DMS53 (cell line): ENCODE measurements at places on chromosomes 1 and 21.
A peak's percentile ranks its signal among the peaks of the same experiment; 100 is the strongest.

- DNase-seq = peak; percentile 17
Measured at GRCh38 chr1:15056515-15057285, 96.8 kb upstream of the TMEM51 start.

- DNase-seq = no peak
Measured at GRCh38 chr1:218209351-218209861, 75.7 kb upstream of the RRP15 start.

DNA sequence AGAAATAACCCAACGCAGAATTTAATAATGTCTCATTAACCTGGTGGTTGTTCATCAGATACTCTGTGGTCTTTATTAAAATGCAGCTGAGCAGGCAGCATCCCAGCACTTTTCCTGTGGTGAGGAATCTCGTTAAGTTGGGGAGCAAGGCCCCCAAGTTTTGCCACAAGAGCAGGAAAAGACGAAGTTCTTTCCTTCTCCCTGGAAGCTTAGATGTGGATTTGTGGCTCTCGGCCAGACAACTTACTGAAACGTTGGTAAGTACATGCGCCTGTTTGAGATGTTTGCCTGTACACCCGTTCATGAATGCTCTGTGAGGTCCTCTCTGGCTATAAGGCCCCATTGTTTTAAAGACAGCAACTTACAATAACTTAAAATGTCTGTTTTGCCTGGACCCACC is 34.3 kb upstream of the PDE9A start:
- DNase-seq = no peak

DNA sequence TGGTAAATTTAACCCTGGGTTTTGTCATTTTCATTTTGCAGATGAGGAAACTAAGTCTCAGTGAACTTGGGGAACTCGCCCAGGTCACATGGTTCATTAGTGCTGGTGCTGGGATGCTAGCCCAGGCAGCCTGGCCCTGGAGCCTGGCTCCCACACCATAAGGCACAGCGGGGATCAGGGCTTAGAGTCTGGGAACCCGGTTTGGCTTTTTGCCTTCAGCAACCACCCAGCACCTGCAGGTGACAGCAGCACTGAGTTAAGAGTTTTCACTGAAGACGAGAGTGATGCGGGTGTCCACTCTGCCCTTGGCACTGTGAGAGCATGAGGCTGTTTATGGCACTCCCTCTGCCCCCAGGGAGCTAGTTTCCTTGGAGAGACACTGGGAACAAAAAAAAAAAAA is 18.4 kb upstream of the CD101 start:
- no peak for DNase-seq

- no peak for DNase-seq
Measured at GRCh38 chr1:66357478-66358197, 176.3 kb upstream of the SGIP1 start.

- no peak for DNase-seq
Measured at GRCh38 chr1:41716188-41717130, 202.3 kb downstream of the HIVEP3 start.

DNA sequence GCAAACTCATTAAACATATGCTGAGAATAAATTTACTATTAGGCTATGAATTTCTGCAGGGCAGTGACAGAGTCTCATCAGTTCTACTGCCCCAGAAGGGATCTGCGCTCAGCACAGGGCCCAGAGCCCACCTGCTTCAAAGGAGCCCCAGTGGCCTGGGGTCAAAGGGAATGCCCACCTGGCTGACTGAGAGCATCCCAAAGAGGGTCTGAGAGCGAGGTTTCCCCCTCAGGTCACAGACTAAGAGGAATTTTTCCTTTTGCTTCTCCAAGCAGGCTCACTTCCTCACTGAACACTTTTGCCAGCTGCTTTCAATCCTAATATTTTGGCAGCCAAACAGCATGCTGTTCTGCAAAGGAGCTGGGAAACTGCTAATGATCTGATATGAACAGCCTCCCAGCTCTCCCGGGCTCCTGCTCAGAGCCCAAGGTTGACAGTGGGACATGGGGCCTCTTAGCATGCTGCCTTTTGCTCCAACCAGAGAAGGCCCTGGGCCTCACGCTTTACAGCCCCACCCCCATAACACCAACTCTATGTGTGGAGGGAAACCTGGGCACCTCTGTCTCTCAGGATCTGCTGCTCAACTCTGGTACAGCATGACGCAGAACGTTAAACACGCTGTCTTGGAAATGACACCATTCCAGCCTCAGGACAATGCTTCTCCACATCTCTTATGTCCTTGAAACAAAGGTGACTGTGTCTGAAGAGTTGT is 70.7 kb upstream of the SYT6 start:
- DNase-seq = no peak

DNA sequence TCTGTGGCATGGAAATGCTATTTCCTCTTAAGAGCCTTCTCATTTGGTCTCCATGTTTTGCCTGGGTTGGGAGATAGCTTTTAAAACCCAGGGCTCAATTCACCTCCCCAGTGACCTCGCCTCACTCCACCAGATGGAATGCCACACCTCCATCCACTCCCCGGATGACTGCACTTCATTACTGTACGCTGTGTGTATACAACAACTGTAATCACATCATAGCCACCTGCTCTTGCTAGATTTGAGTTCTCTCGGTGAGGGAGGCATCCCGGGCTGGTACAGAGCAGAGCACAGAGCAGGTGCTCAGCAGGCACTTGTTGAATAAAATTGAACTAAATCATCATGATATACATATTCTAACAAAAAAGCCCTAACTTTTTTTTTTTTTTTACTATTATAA is 26.0 kb downstream of the SDE2 start:
- peak; percentile 98 for DNase-seq

GRCh38 chr1:100347009-100347966 is 5.0 kb upstream of the CDC14A start:
- no peak for DNase-seq

GRCh38 chr1:53306168-53306567 is 21.7 kb downstream of the LRP8 start:
- no peak for DNase-seq

DNA sequence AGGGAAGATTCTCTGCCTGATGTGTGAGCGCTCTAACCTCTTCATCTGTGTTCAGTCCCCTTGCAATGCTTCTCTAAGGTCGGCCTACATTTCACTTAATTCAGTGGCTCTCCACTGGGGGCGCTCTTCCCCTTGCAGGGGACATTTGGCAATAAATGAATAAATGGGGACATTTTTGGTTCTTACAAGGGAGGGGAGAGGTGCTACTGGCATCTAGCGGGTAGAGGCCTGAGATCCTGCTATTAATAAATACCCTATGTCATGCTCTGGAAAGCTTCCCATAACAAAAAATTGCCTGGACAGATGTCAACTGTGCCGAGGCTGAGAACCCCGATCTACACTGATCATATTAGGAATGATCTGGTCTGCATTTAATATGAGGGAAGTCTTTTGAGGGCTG is 25.9 kb upstream of the DNAJC11 start:
- DNase-seq = peak; percentile 85

DNA sequence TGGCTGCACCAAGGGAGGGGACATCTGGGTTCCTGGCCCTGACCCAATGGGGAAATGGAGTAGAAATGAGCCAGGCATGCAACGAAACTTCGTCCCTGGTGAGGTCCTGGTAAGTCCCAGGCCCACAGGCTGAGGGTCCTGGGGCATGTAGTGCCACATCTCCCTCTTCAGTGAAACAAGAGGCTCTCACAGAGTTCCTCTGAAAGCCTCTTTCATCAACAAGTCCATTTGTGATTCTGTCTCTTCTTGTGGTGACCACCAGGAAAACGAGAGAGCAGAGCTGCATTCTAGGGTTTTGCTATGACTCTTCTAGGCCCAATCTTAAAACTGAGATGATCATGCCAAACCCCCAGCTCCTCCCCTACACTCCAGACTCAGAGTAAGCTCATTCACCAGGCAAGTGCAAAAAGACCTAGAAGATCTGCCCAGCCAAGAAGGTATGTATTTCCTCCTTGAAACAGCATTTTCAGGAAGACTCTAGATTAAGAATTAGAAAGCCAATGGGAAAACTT is 24.3 kb upstream of the RNF220 start:
- no peak for DNase-seq

DNA sequence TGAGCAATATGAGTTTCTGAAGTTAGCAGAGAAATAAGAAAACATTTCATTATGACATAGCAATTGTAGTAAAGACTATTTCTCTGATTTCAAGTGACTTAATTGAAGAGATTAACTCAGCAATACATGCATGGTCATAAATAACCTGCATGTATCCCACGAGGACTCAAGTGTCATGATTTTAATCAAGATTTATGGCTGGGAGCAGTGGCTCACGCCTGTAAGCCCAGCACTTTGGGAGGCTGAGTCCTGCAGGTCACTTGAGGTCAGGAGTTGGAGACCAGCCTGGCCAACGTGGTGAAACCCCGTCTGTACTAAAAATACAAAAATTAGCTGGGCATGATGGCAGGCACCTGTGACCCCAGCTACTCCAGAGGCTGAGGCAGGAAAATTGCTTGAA is 311.9 kb upstream of the PLD5 start:
- no peak for DNase-seq

GRCh38 chr21:42286416-42286815 is 28.8 kb downstream of the TFF3 start:
- no peak for DNase-seq

GRCh38 chr1:117011334-117011733 is 9.8 kb downstream of the CD101 start:
- DNase-seq = peak; percentile 0

DNA sequence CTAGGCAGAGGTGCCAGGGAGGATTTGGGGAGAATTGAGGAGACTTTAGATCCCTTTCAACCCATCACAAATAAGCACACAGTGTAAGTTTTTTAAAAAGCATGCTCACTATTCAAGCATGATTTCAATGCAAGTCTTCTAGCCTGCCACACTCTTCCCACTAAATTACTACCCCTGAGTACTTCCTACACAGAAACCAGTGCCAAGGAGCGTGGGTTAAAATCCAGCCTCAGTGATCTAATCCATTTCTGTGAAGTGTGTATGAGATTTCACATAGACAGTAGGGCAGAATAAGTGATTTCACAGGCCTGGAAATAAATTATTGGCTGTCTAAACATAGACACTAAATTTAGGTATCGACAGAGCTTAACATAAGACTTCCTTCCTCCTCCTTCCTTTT is 142.9 kb upstream of the ATP1B1 start:
- DNase-seq = no peak

DNA sequence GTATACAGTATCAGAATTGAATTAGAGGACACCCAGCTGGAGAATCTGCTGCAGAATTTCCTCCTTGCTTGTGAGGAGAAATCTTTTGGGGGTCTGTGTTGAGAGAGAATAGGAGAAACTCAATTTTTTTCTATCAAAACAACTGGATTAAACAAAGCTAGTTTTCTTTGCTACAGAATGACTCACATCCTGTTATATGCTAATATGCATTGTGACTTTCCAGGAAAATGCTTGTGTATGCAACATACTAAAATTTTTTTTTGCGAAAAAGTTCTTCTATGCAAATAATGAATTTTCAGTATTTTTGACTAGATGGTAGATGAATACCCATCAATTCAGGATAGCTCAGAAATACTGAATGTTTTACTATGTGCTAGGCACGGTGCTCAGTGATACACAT is 2.2 kb downstream of the VAMP4 start:
- DNase-seq = peak; percentile 22

- DNase-seq = peak; percentile 23
Measured at GRCh38 chr1:2027961-2028583, 8.9 kb downstream of the GABRD start.

GRCh38 chr1:66182551-66183178 is 351.3 kb upstream of the SGIP1 start:
- DNase-seq = peak; percentile 64
